ENCODE measurements at places on chromosomes 3 and 15.

DNA sequence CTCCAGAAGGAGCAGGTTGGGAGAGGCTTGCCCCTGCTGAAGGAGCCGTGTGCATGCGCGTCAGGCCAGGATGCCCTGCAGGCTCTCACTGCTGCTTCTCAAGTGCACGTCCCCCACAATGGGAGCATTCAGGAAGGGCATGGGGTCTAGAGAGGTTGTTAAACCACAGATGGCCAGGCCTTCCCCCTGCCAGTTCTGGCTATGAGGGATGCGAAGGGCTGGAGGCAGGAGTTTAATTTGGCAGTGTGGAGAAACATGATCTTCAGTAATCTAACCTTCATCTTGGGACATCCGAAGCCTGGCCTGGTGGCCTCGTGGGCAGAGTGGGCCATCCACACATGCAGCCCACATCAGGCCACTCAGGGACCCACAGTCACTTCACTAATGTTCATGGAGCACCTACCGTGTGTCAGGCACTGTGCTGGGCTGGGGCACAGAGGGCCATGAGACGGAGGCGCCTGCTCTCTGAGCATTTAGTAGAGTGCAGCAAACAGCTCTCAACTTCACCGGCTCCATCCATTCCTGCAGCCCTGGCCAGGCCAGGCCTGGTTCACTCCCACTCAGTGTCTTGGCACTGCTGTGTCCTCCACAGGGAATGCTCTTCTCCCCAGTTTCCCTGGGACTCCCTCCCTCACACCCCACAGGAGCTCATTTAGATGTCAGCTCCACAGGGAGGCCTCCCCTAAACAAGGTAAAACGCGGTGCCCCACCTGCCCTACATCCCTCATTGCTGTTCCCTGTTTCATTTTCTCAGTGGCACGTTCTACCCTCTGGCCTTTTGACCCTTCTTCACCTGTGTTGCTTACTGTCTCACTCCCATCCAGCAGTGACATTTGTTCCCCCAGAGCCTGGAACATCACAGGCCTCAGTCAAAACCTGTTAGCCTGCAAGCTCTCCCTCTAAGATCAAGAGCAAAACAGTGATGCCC is 4.0 kb downstream of the CFAP100 start:
- DNase-seq = no peak

DNA sequence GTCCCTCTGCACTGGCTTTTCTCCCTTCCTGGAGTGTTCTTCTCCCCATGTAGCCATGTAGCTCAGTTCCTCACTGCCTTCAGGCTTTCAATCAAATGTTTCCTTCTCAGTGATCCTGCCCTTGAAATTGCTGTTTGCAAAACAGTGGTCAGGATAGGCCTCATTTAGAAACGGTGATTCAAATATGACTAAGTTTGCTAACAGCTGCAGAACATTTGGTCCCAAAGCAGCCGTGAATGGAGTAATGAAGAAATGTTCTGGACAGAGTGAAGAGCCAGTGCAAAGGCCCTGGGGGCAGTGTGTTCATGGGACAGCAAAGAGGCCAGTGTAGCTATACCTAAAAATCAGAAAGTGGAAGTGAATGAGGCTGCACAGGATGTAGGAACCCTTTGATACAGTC is 223.4 kb downstream of the FEZF2 start:
- no peak for DNase-seq

DNA sequence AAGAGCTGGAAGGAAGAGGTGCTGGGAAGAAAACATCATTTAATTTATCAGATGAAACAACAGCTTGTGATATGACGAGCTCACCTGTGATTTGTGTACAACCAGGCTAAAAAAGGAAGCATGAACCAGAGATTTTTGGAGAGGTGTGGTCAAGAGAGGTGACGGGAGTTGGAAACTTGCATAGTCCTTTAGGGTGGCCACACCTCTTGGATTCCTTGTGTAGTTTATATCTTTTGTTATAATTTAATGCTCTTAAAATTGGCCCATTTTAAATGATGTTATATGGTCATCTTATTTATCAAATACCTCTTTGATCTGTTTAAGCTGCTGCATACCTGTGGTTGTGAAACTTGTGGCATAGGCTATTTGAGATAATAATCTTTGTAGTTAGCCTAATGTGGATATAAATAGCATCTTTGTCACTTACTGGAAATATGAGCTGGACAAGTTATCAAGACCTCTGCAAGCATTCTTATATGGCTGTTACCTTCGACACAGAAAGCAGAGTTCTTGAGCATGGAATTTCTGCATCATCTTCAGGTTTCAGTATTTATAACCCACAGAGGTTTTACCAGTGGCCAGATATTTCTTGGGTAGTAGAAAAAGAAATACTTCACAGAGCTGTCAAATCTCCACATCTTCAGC is 49.1 kb downstream of the IL1RAP start:
- no peak for DNase-seq

DNA sequence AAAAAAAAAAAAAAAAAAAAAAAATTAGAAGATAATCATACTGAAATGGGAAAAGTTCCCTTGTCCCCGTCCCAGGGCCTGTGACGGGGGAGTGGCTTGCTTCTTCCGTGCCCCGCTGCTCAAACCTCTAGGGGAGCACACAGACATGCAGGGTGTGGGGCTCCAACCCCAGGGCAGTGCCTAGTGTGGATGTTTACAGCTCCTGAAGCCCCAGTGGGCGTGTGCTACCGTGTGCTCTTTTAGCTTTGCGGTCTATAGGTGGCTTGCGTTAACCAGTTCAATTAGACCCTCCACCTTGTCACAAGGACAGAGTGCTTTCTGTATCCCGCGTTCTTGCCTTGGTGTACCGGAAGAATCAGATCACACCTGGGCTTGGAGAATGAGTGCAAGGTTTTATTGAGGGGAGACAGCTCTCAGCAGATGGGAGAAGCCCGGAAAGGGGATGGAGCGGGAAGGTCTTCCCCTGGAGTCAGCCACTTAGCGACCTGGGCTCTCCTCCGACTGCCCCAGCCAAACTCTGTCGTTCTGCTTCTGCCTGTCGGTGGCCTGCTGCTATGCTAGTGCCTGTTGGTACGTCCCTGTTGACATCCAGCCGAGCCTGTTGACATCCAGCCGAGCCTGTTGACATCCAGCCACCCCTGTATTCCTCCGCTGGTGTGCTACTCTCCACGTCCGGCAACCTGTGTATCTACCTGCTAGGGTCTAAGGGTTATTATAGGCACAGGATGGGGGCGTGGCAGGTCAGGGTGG is 569.8 kb downstream of the VGLL3 start:
- DNase-seq = no peak

DNA sequence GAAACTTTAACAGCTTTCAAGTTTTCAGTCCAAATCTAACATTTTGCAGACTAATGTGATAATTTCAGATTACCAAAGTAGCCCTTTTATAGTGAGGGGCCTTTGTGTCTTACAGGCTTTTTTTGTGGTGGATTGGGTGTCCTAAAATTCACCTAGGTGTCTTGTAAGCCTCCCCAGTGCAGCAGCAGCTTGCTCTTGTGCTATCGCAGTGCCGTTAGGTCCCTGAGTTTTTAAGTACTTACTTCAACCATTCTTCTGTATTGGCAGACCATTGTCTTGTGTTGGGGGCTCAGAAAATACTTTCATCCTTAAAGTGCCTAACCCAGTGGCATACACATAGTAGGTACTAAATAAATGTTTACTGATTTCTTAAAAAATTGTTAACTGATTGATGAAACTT is 2.1 kb downstream of the PDE8A start:
- DNase-seq = no peak

- no peak for DNase-seq
Measured at GRCh38 chr15:88465633-88466224, 1.5 kb downstream of the MRPL46 start.

GRCh38 chr3:4528819-4529600 is 35.9 kb downstream of the ITPR1 start:
- peak; percentile 15 for DNase-seq
